ENCODE measurements at places on chromosomes 4 and X.

DNA sequence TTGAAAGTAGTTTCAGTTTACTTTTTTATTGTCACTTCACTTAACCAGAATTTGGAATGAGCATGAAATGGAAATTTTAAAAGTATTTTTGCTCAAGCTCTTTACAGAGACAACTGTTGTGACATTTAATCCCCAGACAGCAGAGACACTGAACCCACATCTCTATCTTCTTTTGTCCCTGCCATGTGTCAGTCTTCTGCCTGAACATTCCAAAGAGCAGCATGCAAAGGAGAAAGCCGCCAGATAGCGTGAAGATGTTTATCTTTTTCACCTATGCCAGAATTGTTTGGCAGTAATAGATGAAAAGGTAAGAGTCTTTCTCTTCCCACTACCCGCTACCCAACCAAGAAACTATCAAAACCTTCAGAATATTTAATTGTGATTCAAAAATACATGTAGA is 46.8 kb downstream of the NDNF start:
- no peak for DNase-seq

- DNase-seq: no peak
These were observed 116.7 kb downstream of the HMX1 start for GRCh38 chr4:8754634-8755589.

- no peak for DNase-seq
These were observed 548.1 kb downstream of the PPP4R3C start for GRCh38 chrX:26915064-26915463.

GRCh38 chrX:84712621-84713020 is 210.4 kb upstream of the HDX start:
- DNase-seq: no peak

DNA sequence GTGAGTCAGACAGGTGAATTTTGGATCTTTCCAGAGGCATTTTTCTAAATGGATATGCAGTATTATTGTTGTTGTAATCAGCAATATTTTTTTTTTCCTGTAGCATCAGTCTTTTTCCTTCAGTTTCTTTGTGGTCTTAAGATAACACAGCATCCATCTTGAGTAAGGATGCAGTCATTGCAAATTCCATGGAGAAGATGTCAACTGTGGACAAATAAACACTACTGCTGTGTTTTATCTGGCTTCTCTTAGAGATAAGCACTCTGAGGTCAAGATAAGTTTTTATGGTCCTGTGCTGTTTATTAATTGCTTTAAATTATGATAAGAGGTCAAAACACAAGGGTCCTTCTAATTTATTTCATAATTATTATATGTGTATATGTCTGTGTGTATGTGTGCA is 1255.7 kb downstream of the ADGRL3 start:
- no peak for DNase-seq

DNA sequence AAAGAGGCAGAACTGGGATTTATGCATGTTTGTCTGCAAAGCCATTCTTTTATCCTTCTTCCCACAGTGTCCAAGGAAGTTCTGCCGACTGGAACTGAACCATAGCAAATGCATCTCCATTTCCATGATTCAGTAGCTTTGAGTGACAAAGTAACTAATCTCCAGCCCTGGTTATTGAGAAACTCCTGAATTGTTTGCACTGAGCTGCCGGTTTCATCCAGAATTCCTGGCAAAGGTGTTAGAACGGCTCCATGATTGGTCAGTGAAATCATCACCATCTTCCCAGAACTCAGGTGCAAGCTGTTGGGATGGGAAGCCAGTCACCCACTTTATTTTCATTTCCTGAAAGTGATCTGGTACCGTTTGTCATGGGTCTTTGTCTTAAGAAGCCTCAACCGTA is 47.0 kb upstream of the SLC34A2 start:
- DNase-seq: no peak

DNA sequence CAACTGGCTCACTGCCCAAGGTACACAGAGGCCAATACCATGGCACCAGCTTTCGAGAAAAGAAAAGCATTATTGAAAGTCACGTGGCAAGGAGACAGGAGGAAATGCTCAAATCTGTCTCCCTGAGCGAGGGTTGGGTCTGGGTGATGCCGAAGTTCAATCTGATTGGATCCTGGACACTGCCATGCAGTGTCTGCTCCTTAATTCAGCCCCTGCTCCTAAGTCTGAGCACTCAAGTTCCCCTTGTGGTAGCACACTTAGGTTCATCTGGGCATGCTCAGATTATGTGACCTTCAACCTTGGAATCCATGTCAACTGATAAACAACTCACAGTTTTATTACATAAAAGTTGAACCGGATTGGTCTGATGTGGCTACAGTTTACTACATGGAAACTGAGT is 512.6 kb upstream of the GALNT7 start:
- DNase-seq: no peak

- no peak for DNase-seq
These were observed 65.4 kb downstream of the TMEM150C start for GRCh38 chr4:82496349-82496748.

- no peak for DNase-seq
These were observed 336.7 kb upstream of the GNPDA2 start for GRCh38 chr4:45062935-45063545.

DNA sequence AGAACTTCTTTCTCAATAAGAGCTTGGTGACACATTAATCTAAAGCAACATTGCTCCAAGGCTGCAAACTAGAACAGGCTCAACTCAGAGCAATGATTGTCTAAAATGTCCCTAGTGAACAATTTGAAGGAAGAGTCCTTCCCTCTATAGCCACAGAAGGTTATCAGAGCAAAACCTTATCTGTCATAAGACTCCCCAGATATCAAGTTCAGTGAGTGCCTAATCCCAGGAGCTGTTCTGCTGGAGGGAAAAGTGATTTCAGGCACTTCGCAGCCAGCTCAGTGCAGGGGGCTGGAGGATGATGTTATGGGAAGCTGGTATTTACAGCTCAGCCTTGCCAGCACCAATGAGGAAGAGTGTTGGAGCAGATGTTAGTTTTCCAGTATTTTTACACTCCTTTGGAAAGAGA is 497.5 kb downstream of the INPP4B start:
- DNase-seq: no peak

- DNase-seq: no peak
These were observed 3.6 kb upstream of the GATA1 start for GRCh38 chrX:48782795-48783194.

GRCh38 chrX:116185163-116185562 is 14.6 kb downstream of the AGTR2 start:
- DNase-seq: no peak
